Stimulated activated CD8-positive, alpha-beta memory T cell treated with anti-CD3 and anti-CD28 coated beads, Interleukin-15, amount 100 ng/mL, for 4 hours (primary cell): ENCODE measurements at places on chromosomes 2 and 18.

DNA sequence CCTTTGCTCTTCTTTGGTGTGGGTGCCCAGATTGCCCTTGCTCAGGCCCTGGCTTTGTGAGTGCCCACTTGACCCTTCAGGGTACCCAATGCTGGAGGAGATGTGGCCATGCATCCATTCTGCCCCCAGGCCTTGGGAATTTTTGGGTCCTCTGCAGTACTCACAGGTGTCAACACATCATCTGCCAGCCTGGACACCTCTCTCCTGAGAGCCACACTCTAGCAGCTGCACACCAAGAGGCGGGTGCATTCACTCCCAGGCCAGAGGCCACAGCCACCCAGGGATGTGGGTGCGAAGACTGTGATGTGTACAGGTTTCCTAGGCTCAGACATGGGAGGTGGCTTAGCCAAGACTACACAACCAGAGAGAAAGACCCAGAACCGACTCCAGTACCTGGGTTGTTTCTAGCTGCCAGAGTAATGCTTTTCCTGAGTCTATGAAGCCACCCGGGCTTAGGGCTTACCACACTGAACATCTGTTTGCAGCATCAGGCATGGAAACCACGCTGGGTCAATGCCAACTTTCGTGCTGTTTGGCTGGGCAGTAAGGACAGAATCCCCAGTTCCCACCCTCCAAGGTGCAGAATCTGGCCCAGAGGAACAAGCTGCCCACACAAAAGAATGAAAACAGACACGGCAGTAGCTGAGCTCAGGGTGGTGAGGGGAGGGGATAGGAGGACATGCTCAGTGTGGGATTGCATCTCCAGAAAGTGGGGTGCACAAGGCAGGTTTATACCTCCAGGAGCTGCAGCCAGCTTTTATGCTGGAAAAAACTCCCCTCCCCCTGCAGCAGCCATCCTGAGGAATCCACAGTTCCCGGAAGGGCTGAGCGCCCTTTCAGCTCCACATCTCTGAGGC, 40.1 kb downstream of the KCNF1 start:
- DNase-seq = no peak

DNA sequence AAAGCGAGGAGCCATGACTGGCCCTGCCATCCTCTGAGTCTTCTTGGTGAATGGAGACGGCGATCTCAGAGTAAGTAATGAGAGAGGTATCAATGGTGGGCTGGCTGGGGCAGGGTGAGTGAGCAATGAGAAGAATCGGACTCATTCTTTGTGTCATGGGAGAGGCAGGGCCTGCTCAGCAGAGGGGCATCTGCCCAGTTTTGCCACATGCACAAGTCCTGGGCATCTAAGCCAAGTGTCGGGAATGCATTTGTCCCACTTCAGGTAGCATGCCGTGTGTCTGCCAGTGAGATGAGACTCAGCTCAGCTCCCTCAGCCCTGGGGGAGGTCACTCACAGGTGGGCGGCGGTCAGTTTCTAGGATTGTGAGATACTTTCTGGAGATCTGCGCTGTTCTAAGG, 791.0 kb upstream of the RAB6C start:
- DNase-seq = no peak

DNA sequence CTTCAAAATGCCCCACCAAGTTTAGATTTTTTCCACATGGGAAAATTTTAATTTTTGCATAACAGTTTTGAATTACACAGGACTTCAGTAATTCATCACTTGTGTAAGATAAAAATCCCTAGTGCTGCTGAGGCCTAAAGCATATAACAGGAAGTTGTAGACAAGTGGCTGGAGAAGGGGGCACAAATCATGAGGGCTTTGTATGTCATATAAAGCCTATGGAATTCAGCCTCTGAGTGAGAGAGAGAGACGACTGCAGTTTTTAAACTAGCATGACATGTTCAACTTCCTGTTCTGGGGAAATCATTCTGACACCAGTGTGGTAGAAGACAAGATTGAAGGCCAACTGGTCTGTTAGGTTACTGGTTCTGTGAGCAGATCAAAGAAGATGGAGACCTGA, 187.3 kb upstream of the CHST9 start:
- no peak for DNase-seq

DNA sequence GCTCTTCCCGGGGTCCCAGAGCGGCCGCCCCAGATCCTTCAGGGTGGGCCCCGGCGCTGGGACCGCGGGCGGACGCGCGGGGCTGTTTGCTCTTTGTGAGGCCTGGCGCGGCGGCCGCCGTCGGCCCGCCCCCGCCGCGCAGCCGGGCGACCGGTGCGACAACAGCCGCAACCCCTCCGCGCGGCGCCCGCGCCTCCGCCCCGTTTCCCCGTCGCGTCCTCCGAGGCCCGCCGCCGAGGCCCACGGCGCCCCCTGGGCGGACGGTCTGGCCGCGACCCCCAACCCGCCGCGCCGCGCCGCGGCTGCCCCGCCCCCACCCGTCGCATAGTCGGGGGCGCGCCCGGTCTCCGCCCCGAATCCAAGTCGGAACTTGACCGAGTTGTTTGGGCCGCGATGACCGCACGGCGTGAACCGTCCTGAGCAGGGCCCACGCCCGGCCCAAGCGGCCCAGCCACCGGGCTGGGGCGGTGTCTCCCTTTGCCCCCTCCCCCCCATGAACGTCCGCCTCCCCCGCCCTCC, 448 bp downstream of the YPEL5 start:
- no peak for DNase-seq

DNA sequence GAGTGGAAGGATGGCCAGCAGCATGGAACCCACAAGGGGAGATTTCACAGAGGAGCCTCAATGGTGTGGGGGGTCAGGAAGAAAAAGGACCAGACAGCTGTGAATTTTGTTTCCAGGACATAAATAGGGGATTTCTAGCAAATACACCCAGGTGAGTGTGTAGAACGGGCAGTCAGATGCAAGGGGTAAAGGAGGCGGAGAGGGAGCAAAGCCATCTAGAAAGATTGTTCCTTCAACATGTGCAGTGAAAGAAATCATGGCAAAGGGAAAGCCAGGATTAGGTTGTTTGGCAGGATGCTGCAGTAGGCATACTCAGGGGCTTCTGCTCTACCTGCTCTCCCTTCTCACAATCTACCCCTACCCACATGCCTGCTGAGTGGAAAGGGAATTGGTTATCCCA, 119.4 kb upstream of the EPC2 start:
- no peak for DNase-seq

- no peak for DNase-seq
These were observed 1.7 kb downstream of the RBBP8 start for GRCh38 chr18:22934789-22935188.

- no peak for DNase-seq
These were observed 305.3 kb downstream of the TMX3 start for GRCh38 chr18:68409576-68409975.

DNA sequence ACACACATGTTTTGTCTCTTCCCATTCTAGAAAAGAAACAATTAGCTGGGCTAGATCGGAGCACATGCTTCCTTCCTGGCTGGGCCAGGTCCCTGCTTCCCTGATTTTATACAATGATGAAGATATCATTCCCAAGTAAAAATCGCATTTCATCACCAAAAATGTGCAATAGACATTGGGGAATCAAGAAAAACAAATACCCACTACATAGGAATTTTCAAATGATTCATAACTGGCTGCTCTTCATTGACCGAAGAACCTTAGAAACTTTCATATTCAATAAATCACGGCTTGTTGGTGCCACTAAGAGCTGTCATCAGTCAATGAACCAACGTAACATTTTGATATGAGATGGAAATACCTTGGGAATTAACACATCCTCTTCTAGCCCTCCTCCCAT, 373.6 kb upstream of the TRIB2 start:
- no peak for DNase-seq

GRCh38 chr2:191696001-191696400, 18.1 kb downstream of the NABP1 start:
- no peak for DNase-seq

DNA sequence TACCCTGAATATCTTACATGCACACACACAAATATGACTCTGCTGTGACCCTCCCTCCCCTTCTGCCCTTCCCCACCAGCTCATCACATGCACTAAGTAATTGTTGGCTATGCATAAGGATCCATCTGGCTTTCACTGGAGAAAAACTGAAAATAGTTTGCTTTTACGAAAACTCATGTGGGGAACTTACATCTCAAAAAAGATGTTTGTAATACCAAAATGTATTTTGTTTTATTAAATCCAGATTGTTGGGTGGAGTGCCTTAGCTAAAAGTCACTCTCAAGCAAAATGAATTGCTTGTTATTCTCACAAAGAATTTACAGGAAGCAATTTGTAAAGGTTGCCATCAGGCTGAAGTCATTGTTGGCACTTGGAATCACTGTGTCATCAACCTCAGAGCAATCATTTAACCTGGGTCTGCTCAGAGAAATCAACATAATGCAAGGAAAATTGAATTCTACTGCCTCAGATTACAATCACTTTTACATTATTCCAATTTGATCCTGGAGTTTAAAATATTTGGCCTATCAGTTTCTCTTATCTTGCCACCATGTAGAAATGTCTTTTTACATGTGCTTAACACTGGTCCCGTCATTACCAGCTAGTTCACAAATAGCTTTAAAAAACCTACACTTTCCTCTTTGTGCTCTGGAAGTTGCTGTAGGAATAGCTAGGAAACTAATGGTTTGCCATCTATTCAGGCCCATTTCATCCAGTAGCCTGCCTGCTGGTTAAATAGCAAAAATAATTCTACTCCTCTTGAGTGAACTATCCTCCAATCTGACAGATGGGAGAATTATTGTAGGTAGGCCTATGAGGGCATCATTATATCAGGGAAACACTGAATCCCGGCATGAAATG, 90.3 kb upstream of the TMEM17 start:
- DNase-seq = no peak

DNA sequence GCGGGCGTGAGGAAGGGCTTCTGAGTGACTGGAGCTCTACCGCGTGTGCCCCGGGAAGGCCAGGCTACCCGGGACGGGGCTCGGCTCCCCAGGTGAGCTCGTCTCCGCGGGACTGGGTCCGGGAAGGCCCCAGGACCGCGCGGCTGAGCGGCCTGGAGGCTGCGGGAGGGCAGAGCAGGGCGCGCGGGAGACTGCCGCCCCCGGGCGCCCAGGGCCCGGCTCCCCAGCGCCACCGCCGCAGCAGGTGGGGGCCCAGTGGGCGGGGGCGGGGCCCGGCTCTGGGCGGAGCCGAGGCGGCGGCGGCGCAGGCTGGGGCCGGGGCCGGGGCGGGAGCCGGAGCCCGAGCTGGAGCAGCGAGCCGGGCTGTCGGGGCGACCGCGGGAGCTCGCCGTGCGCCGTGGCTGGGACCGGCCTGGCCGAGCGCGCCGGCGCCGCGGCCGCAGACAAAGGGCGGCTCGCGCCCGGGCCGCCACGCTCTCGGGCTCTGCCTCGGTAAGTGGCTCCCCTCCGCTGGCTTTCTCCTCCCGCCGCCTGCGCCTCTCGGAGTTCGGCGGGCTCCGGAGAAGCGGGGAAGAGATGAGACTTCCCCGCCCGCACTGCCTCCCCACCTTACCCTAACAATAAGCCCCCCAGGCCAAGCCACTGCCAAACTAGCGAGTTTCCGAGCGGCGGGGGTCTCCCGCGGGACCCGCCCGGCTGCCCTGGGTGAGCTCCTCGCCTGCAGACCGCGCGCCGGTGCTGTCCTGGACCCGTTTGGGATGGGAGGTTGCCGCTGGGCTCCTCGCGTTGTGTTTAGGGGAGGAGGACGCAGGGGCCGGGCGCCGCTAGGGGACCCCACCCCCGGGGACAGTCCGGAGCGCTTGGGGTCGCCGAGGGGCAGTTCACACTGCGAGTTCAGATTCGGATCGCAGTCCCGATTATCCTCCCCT, at the start of gene MAPK4:
TSS of gene MAPK4 (plus strand) at position 336 of the 929 bp plus-strand sequence. CDS start 103,872 bp downstream, outside the sequence.
- DNase-seq = no peak

GRCh38 chr2:58221909-58222308, 19.2 kb downstream of the FANCL start:
- no peak for DNase-seq

DNA sequence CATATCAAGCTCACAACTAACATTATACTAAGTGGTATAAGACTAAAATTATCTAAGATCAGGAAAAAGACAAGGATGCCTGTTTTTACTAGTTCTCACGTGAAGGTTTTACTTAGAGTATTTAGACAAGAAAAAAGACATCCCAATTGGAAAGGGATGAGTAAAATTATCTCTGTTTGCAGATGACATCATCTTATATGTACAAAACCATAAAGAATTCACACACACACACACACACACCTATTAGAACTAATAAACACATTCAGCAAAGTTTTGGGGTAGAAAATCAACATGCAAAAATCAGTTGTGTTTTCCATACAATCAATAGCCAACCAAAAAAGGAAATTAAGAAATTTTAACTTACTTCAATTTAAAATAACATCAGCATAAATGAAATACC, 35.9 kb upstream of the RGPD4 start:
- DNase-seq = no peak

DNA sequence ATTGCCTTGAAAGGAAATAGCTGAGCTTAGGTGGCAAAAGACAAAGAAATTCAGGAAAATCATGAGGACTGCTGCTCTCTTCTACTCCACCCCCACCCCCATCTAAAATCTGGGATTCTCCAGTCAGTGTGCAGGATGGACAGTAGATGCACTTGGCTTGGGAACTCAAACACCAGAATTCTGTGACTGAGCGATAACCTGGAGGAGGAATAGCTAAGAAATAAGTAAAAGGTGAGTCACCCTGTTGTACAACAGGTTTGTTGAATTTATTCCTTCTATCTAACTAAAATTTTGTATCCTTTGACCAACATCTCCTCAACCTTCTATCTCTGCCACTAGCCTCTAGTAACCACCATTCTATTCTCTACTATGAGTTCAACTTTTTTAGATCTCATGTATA, 1029.9 kb upstream of the ACVR2A start:
- no peak for DNase-seq

GRCh38 chr2:32719933-32720716, 92.3 kb downstream of the TTC27 start:
- DNase-seq = no peak

- DNase-seq = no peak
These were observed 9.1 kb downstream of the SMIM21 start for GRCh38 chr18:75418293-75419005.

DNA sequence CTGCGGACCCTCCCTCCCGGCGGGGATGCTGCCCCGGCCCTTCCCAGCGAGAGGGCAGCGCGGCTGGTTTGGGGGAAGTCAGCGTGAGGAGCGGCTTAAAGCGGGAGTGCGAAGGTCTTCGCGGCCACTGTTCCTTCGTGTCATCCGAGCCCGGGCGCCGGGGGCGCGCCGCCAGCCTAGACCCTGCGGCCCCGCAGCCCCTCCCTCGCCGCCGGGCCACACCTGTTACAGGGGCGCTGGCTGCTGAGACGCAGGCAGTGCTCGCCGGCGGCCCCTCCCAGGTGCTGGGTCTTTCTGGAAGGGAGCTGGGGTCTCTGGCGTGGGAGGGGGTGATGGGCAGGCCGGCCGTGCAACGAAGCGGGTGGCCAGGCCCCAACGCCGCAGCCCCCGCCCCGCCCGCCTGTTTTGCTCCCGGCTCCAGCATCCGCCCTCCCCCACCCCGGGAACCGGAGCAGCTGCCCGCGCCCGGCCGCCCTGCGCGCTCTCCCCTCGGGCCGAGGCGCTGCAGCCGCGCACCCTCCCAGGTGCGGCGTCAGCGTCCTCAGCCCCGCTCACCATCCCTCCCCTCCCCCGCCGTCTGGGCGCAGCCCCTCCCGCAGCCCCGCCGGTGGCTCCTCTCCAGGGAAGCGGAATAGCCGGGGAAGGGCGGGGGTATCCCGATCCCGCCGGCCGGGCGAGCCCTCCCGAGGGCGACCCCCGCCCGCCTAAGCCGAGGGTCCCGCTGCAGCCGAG, 727 bp downstream of the KIF1A start:
- no peak for DNase-seq

GRCh38 chr2:232876161-232876977, 6.3 kb downstream of the SNORC start:
- DNase-seq = no peak
